Stimulated activated CD8-positive, alpha-beta memory T cell treated with anti-CD3 and anti-CD28 coated beads, Interleukin-4, amount 100 ng/mL, for 1 hour (primary cell): ENCODE measurements at places on chromosomes 1 and 21.

GRCh38 chr1:235945775-235946570, 79.3 kb upstream of the LYST start:
- no peak for DNase-seq

DNA sequence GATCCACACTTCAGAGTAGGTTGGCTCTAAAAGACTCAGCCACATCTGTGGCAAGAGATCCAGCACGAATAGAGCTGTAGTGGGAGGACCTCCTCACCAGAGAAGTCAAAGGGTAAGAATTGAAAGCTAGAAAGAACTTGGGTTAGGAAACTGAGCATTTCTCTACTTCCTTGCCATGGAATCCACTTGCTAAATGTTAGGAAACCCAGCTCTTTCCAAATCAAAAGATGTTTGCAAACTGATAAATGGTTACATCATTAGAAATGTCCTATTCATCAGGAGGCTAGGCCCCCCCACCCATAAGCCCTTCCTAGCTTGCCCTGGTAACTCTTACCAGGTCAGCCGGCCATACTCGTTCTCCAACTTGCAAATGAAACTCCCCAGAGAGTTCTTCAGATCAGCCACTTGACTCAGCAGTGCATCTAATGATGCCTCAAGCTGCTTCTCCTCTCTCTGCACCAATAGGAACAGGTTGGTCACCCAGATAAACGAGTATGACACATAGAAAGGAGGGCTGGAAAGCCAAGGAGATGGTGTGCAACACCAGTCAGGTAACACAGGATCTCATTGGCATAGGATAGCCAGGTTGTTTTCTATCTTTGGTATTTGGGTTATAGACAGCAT, 1.5 kb downstream of the MED8 start:
- DNase-seq: no peak

DNA sequence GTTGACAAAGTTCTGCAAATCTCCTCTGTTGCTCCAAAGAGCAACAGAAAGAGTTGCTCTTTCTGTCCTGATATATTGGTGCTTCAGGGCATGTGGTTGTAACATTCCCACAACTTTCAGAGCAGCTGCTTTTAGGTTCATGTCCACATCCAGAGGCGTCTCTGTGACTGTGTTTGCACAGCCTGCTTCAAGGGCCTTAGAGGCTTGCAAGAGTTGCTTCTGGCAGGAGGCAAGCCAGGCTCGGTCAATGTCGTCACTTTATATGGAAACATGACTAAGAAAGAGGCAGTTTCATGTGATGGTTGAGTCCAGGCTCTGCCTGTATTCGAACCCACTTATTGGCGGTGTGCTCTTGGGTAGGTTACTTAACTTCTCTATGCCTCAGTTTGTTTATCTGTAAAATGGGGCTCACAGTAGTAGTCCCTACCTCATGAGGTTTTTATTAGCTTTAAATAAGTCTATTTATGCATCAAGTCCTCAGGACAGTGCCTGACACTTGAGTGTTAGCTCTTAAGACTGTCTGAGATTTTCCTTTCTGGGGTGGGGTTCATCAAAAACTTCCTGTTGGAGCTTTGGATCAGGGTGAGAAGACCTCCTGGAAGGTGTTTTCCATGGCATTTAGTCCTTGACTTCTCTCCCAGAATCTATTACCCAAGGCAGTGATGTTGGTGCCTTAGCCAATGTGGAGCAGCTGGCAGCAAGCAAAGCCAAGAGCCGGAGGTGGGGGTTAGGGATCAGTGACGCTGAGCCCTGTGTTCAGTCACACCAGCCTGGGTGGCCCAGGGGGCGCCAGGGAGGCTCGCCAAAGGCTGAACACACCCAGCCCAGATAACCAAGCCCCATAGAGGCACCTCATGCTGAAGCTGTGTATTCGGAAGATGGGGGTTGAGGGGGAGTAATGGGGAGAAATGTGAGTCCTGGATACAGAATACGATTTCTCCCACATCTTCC, 18.9 kb downstream of the LHX4 start:
- no peak for DNase-seq

DNA sequence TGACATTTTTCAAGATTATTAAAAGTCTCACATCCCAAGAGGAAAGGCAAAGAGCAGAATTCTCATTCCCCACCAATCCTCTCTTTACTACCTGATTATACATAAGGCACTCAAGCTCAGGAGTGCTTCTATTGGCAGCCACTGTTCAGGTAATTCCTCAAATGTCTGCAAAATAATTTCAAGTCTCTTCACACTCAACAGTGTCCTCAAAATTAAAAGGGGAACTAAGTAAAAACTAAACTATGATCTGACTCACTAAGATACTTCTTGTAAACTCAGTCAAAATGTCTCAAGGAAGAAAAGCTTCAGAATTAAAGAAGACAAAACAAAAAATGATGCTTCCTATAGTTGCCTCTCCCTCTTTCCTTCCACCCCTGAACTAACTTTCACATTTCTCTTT, 135.6 kb downstream of the GPATCH2 start:
- DNase-seq: no peak

DNA sequence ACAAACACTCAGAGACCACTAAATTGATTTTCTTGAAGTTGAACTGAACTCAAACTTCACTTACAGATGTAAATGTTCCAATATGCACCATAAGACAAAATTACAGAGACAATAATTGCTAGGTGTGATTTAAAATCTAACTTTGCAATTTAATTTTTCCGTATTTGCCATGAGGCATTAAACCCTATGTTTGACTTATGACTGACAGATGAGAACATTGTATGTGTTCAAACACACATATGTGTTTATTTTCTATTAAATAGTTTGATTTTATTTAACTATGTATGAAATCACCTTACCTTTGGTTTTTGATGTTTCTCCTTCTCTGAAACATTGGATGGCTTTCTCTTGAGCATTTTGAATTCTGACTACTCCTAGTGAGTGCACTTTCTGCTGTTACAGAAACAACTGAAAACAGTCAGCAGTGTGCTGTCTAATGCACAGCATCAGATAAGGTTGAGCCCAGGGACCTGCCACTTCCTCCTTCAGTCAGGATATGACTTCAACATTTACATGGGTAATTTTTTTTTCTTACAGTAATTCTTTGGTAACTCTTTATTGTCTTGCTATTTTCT, at the start of gene SAMSN1:
Gene SAMSN1 (minus strand): TSS at position 410 of the 575 bp plus-strand sequence. CDS start 54 bp downstream, at position 356.
- DNase-seq: no peak

DNA sequence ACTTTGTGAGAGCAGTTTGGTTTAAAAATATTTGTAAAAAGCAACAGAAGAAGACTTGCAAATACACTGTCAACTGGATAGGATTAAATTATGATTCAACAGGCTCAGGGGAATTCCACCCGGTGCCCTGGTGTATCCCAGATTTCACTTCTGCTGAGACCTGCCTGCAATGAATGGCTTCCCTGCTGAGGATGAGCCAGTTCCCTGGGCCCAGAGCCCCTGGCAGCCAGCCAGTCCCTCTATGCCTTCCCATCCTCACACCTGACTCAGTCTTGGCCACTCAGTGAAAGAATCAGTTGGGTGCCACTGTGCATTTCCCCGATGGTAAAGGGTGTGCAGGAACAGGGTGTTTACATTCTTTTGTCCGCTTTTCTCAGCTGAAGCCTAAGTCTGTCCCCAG, 64.4 kb downstream of the KCTD3 start:
- DNase-seq: no peak

DNA sequence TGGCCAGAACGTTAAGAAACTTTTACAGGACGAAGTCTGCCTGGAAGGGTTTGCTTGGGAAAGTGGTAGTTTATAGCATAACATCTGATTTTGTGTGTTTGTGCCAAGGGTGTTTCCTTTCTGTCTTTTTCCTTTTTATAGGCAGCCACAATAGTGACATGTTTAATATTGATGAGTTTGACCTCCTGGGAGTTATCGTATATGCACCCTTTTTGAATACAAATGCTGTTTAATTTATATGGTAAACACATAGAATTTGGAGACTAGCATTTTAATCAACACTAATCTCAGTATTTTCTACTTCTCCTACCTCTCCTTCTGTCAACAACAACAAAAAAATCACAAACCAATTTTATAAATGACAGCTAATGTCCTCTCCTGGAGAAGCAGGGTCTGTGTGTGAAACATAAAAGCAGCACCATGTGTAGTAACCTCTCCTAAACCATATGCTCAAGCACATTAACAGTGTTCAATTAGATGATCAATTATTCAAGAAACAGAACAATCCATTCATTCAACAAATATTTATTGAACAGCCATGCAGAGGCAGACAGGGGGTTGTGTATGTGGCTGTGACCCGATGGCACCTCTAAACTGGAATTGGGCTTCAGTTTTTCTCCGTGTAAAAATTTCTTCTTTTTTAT, 604 bp upstream of the FMN2 start:
- no peak for DNase-seq

DNA sequence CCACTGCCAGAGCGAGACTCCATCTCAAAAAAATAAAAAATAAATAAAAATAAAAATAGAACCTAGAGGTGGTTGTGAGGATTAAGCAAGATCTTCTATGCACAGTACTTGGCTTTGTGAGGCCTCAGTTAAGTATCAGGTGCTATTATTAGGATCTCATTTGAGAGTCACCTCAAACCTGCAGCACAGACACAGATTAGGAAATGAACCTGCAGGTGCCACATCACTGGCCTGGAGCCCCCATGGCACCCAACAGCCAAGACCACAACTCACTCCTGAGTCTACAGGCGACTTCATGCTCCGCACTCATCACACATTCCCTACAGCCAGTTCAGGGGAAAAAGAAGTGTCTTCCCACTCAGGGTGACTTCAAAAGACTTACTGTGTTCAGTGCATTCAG, 176.8 kb downstream of the SLC45A1 start:
- no peak for DNase-seq

DNA sequence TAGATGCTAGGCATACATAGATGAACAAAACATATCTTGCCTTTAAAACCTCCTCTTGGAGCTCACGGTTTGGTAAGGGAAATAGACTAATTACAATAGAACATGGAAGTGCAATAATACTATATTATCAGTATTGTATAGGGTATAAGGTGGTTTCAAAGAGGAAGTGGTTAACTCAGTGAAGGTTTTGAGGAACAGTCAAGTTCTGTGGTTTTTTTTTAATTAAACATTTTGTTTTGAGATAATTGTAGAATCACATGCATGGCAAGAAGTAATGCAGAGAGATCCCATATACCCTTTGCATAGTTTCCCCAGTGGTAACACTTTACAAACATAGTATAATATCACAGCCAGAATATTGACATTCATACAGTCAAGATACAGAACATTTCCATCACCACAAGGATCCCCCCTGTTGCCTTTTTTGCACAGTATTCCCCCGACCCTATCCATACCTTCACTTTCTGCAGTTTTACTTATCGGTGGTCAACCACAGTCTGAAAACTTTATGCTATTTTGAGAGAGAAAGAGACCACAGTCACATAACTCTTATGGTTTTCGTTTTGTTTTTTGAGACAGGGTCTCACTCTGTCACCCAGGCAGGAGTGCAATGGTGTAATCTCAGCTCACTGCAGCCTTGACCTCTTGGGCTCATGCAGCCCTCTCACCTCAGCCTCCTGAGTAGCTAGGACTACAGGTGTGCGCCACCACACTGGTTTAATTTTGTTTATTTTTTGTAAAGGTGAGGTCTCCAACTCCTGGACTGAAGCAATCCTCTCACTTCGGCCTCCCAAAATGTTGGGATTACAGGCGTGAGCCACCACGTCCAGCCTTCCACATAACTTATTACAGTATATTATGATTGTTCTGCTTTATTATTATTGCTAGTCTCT, 60.5 kb upstream of the KIAA1614 start:
- DNase-seq: no peak

GRCh38 chr1:155196893-155197638, 10.6 kb downstream of the THBS3 start:
- no peak for DNase-seq

DNA sequence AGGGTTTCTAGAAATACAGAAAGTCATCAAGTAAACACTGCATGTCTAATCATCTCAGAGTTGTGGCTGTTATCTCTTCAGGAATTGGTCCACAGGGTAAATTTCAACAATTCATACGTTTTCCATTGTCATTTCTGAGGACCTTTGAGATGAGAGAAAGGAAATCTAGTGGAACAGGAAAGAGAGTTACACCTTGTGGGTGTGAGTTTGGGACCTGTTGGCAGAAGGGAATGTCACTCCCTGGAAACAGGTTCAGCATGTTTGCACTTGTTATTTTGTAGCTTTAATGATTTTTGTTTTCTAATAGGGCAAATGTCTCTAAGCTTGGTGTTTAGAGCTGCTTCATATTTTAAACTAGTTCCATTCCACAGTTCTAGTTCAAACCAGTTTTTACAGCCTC, 5.6 kb downstream of the TMEM167B start:
- no peak for DNase-seq

- DNase-seq: no peak
These were observed 9.8 kb upstream of the RAB42 start for GRCh38 chr1:28582248-28582615.

GRCh38 chr21:39153842-39154241, 29.4 kb downstream of the PSMG1 start:
- DNase-seq: no peak

GRCh38 chr1:202498542-202498941, 150.0 kb downstream of the PPP1R12B start:
- DNase-seq: no peak

DNA sequence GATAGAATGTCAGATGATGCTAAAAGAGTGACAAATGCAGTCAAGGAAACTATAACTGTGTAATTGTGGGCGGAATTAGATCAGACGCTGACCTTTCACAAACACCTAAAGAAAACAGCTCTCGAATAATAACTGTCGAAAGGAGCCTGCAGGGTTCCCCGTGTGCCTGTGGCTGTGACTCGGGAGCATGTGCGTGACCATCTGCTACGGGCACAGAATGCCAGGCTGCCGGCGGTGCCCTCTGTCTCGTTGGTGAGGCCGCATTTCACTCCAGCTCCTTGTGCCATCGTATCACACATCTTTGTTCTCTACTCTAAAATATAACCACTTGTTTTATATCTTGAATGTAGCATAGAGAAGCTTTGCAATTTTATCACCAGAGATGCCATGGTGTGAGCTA, 267.8 kb upstream of the FMN2 start:
- DNase-seq: no peak

DNA sequence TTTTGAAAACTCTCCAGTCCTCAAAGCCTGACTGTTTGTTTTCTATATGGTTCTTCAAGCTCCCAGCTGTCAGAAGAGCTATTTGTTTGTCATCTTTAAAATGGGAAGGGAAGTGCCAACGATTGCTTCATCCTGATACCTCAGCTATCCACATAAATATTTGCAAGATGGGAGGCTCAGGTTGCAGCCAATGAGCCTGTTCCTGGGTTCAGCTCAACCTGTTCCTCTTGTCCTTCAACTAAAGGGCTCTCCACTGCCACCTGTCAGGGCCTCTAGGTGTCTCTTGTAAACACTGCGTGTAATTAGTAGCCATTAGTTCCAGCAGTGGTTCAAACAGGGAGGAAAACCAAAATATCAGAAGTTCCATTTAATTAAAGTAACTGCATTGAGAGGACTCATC, 445.1 kb downstream of the AJAP1 start:
- no peak for DNase-seq
